Trophoblast cell (in vitro differentiated cells and primary cell): ENCODE measurements at places on chromosomes 5 and 9.

- peak; percentile 95 for DNase-seq
Measured at GRCh38 chr9:93257808-93258331, 73.9 kb downstream of the WNK2 start.

- DNase-seq: no peak
Measured at GRCh38 chr5:164951570-164951969, 1446.2 kb downstream of the MAT2B start.

GRCh38 chr5:13987843-13988464, 43.5 kb upstream of the DNAH5 start:
- DNase-seq: peak; percentile 58

DNA sequence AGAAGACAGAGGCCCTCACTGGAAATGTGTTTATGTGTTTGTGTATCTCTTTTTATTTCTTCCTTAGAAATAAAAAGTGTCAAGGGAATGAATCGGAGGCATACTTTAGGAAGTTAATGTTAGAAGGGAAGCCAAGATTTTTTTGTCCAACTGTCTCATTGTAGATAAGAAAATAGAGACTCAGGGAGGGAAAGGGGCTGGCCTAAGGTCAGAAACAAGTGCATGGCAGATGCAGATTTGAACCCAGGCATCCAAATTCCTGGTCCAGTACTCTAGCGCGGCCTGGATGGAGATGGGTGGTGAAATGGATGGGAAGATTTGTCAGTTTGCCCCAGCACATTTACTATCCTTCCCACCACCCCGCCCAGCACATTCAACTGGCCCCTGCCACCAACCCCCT, 19.8 kb upstream of the TNIP1 start:
- no peak for DNase-seq

- DNase-seq: no peak
Measured at GRCh38 chr9:134403682-134404301, 77.5 kb downstream of the RXRA start.

DNA sequence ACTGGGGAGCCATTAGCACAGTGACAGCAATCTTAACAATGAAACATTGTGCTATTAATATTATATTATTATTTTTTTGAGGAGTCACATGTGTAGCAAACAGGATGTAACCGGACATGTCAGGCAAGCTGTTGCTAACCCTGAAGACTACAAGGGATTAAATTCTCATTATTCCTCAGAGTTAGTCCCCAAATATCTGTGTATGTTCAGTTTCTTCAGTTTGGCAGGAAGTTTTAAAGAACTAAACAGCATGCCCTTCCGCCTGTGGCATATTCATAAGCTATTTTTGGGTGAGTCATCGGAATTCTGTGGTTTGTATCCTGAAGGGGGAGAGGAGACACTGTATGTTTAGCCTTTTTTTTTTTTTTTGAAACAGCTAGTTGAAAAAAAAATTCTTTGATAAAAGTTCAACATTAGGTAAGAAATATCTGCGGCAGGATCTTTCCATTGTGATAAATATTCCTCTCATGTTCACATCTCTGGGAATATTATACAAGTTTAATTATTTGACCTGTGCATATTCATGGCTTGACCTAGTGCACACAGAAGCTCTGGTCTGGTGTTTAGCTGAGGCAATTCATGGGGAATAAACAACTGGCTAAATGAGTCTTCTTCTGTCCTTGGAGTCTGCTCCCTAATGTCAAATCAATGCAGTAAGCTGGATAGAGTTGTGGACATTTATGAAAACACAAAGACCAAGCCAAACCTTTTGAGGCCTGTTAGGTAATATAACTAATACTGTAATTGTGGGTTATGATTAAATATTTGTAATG, 202.7 kb upstream of the CDKN2B start:
- DNase-seq: peak; percentile 82

- DNase-seq: no peak
Measured at GRCh38 chr5:113178073-113178779, 201.6 kb downstream of the DCP2 start.

DNA sequence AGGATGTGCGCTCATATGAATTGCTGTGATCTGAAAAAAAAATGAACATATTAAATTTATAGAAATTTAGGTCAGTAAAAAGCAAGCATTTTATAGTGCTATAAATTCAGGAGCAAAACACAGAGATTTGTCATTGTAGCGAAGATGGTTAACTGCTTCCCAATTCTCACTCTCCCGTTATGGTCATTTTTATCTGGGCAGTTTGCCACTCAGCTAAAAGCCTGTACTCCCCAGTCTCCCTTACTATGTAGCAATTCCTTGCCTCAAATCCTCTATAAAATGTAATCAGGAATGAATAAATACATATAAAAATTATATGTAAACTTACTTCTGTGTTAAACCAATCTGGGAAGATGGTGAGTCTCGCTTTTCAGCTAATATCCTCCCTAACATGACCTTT, 471.5 kb downstream of the HINT1 start:
- no peak for DNase-seq

DNA sequence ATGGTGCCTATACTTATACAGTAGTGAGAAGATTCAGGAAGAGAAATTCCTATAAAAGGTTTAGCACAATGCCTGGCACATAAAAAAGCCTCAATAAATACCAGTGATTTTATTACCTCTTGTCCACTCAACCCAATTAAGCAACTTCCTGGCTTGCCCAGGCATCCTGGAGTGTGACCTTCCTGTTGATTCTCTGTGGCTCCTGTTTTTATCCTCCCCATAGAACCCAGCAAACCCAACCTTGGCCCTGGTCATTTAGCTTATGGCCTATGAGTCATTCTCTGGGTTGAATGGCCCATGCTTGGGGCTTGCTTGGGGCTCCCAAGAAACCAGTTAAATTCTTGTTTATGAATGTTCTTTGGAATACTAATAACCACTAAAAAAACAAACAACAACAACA, 21.4 kb upstream of the SPARC start:
- DNase-seq: no peak

DNA sequence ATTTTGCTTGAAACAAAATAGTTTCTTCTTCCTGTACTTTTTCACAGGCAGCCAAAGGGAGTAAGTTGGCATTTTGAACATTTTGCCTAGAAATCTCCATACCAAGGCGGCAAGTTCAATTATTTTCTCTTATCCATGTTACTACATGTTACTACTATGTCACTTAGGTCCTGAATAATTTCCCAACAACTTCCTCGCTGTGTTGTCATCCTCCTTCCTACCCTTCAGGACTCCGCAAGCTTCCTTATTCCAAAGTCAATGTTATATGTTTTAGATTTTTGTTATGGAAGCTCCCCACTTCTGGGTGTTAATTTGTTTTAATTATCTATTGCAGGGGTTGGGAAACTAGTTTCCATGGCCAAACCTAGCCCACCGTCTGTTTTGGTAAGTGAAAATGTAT, 9.9 kb upstream of the B4GALT1 start:
- no peak for DNase-seq

- DNase-seq: no peak
Measured at GRCh38 chr9:4826417-4827166, 33.8 kb downstream of the RCL1 start.

- DNase-seq: peak; percentile 82
Measured at GRCh38 chr5:67770431-67771025, 445.0 kb upstream of the PIK3R1 start.

- DNase-seq: peak; percentile 34
Measured at GRCh38 chr9:38039907-38040682, 28.9 kb downstream of the SHB start.

GRCh38 chr5:180339583-180340183, 13.5 kb downstream of the GFPT2 start:
- DNase-seq: no peak

- DNase-seq: no peak
Measured at GRCh38 chr9:127860260-127860659, 5.8 kb upstream of the ENG start.

GRCh38 chr5:78005021-78005785, 229.1 kb upstream of the TBCA start:
- DNase-seq: peak; percentile 17

- no peak for DNase-seq
Measured at GRCh38 chr5:9467199-9468059, 78.4 kb downstream of the SEMA5A start.

DNA sequence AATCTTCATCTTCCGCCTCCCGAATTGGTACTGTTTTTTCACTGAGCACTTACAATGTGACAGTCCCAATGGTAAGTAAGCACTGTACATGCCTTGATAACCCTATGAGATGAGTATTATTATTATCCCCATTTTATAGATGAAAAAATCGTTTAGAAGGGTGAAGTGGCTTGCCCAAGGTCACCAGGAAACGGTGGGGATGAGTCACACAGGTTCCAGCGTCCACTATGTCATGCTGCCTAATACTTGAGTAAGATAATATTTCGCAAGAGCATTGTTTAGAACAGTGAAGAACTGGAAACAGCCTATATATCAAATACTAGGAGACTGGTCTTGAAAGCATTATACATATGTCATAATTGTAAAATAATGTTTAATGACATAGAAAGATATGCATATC, 12.9 kb downstream of the HAND1 start:
- peak; percentile 90 for DNase-seq

GRCh38 chr5:160339406-160340130, 27.2 kb upstream of the CCNJL start:
- no peak for DNase-seq

DNA sequence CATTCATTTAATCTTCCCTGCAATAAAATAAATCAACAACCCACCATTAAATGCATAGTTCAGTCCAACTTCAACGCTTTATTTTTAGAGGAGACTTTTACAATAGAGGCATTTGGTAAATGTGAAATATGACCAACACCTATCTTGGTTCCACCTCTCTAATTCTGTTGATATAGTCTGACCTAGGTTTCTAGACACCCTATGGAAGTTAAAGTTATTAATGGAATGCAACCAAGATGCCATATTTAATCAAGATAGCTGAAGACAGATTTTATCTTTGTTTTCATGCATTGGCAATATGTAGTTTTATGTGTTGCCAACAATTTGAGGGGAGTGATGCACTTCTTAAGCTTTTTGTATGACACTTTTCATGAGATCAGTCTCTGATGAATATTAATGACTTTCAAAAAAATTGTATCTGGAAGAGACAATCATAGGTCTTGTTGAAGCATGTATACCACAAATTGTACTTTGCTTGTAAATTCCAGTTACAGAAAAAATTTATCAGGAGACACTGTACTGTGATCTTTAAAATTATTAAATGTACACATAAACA, 101.7 kb upstream of the IFNK start:
- peak; percentile 77 for DNase-seq

DNA sequence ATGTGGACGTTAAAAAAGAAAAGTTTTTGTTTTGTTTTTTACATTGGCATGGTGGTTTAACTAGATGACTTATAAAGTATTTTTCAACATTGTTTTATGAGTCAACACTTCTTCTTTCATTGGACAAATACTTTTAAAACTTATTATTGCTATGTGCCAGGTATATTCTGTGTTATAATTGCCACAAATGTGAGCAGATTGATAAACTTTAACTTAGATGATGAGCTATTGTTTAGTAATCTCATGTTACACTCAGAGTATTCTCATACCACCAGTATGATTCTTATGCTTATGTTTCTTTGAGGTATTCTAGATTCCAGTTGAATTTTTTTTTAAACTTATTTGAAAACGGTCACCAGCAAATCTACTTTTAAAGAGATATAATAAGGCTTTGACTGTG, 60.3 kb downstream of the RASA1 start:
- DNase-seq: no peak

- DNase-seq: no peak
Measured at GRCh38 chr5:168852329-168852728, 273.2 kb upstream of the PANK3 start.

DNA sequence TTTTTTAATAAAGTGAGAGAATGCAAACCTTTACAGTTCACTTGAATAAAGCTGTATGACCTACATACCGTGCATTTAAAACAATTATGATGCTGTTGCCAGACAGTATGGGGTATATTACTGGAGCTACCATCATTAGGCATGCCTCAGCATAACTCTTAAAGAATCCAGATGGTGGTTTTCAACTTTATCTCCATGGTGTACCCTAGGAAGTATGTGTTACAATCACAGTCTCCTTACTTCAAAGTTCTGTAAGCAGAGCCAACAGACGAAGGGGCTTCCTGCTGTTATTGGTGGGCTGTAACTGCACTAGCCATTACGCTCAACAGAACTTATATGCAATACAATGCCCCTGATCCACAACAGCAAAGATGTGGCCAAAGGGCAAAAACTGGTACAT, 803.3 kb downstream of the DTWD2 start:
- DNase-seq: no peak

- DNase-seq: no peak
Measured at GRCh38 chr9:17004500-17004899, 130.3 kb upstream of the CNTLN start.

DNA sequence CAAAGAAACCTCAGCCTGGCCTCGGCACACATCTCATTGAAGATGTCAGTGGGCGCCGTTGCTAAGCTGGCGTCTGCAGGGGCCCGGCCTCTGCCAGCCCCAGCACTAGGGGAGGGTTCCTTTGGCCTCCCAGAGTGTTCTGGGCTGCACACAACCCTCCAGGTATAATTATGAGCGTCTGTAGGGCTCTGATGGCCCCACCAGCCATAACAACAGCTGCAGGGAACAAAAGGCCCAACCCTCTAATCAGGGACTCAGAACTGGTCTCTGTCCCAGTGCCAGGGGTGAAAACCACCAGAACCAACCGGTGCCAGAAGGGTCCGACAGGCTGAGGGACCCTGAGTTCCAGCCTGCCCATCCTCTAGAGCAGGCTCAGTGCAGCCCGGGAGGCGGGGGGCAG, 39.5 kb upstream of the SLC12A7 start:
- no peak for DNase-seq

DNA sequence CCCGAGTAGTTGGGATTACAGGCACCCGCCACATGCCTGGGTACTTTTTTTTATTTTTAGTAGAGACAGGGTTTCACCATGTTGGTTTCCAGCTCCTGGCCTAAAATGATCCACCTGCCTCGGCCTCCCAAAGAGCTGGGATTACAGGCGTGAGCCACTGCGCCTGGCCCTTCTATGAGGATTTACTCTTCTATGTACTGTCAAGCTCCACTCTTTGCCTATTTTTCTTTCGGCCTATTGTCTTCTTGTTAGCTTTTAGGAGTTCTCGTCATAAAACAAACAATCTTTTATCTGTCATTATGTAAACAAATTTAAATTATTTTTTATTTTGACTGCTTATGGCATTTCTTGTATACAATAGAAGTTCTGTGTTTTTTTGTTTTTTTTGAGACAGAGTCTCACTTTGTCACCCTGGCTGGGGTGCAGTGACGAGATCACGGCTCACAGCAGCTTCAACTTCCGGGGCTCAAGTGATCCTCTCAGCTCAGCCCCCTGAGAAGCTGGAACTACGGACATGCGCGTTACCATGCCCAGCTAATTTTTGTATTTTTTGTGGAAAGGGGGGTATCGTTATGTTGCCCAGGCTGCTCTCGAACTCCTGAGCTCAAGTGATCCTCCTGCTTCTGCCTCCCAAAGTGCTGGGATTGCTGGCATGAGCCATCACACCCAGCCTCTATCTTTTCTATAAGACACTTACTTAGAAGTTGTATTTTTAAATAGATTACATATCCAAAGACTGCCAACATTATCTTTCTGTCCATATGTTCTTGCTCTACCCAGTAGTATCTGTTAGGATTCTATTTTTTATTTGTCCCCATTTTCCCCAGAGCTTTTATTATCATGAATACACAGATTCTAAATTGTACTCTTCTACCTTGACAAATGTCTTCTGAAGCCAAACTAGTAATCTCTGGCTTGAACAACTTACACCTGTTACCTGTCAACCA, 29.2 kb downstream of the CSNK1A1 start:
- DNase-seq: no peak

- DNase-seq: no peak
Measured at GRCh38 chr5:26582350-26583045, 455.9 kb downstream of the CDH9 start.
